ENCODE measurements at places on chromosomes 16 and 17. TPM values are rescaled to one million over a fixed set of nuclear protein-coding genes. Genes with fewer than 3 reads are reported as not detected.

DNA sequence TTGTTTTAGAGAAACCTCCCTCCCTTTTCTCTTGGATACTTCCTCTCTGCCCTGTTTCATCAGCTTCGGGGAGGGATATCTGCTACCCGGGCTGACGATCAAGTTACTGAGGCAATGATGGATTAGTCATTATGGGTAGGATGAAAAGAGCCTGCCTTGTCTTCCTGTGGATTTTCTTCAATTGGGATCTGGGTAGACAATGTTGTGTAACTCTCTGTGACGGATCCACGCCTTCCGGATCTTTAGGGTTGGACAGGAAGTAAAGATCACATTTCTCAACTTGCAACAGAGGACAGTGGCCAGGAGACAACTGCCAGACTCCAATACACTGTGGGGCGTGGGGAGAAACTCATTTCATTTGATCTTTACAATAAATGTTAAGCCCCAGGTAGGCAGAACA is 11.3 kb upstream of the CHST6 start:
- no peak for DNase-seq

- DNase-seq: no peak
Observed at GRCh38 chr16:11088831-11089230, 144.5 kb downstream of the CLEC16A start.

DNA sequence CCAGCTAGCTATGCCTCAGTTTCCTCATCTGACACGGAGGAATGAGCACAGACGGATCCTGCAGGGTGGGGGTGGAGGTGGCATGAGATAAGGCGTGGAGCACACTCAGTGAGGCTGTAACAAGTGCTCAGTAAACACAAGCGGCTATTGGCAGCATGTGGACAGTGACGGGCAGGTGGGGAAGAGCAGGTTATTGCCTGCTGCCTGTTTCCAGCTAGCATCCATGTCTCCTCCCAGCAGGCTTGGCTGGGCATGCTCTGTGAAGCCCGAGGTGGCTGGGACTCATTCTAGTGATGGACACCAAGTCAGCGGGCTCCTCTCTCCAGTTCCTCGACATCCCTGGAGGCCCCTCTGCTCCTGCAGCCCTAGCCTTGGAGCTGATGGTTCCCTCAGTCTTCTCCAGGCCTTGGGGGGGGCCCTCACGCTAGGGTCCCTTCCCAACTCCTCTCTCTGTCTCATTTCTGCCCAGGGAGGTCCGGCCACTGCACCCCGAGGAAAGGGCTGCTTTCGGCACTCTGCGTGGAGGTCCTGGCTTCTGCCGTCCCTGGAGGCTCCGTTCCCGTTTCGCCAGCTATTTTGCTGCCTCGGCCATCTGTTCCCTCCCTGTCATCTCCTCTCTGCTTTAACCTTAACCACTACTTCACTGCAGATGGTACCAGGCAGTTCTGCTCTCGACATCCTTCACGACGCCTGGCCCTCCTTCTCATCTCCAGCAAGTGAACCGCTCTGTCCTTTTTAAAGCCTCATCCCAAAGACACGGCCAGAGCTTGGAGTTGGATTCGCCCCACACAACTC is 6.2 kb downstream of the RTN4RL1 start:
- DNase-seq: no peak

DNA sequence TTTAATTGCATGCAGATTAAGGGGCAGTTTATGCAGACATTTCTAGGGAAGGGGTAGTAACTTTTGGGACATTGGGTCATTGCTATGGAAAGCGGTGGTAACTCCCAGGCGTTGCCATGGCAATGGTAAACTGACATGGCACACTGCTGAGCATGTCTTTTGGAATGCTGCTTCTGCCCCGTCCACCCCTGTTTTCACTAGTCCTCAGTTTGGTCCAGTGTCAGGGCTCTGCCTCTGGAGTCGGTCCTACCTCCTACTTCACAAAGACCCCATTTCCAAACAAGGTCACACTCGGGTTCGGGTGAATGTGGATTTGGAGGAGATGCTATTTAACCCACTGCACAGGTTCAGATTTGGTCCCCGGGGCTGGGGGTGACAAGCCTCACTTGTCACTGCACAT is 2.9 kb downstream of the IL34 start:
- DNase-seq: no peak

- DNase-seq: no peak
Observed at GRCh38 chr16:74271872-74272271, 24.7 kb upstream of the PSMD7 start.

DNA sequence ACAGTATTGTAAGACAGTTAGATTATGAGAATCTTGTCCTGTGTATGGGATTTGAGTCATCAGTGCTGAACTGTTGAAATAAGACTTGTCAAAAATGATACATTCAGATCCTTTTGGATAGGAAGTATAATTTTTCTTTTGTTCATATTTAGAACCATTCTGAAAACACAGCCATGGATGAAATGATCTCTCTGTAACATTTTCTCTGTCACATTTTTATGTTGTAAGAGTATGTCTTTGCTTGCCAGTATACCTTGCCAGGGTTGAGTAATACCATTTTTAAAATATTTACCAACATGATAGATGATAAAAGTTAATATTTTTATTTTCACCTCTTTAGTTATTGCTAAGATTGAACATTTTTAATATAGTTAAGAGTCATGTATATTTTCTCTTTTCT is 45.0 kb downstream of the NSRP1 start:
- no peak for DNase-seq

GRCh38 chr16:66425651-66426050 is 1.4 kb upstream of the BEAN1 start:
- DNase-seq: no peak

DNA sequence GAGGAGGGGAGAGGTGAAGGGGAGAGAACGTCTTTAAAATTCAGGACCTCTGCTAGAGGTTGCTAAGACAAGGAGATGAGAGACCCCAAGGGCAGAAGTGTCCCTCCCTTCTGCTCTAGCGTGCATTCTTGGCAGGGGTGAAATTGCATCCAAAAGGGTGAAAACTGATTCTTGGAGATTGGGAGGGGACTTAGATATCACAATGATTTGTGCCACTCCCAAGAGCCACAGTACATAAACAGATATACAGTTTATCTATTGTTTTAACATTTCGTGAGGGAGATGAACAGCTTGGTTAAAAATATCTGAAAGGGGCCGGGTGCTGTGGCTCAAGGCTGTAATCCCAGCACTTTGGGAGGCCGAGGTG is 12.8 kb downstream of the CAVIN1 start:
- DNase-seq: no peak

The CCL1 gene
- not detected for total RNA-seq

DNA sequence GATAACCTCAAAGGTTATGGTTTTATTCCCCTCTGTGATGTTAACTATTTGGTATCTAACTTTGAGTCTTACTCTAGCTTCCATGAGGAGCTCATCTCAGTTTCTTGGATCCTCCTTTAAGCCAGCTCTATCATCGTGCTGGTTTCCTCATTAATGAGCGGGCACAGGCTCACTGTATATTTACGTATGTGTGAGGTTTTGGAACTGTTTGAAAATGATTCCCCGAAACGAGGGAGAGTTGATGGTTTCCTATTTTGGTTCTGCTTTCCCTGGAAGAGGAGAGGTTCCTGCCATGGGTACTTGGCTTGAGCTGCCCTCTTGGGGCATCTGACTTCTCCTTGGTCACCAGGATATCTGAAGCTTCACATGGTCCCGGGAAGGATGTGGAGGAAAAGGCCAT is 32.7 kb upstream of the PIK3R6 start:
- DNase-seq: no peak

DNA sequence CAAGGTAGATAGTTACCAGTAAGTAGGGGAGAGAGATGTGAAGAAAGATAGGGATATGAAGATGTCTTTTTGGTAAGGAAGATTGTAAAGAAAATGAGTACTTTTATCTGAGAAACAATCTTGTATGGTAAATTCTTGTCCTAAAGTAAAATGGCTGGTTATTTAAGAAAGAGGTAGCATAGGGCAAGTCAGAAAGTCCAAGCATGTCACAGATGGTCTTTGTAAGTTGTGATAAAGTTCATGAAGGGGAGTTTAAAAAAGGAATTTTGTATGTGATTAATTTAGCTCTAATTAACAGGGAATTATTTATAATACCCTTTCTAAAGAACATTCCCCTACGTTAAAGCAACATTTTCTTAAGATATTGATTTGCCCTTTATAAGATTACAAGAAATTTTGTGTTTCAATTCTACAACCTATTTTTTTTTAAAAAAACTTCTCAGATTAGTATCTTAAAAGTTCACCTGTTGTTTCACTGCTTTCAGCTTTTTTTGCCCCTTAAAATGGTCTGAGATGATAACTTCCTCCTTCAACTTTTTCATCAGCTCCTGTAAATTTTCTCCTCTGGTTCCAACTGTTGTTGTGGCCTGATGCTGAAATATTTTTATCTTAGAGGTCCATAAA is 16.2 kb upstream of the CPHXL start:
- DNase-seq: peak; percentile 50

All from Karpas-422 (cell line).